ENCODE measurements at places on chromosomes 1 and 21. TPM values are rescaled to one million over a fixed set of nuclear protein-coding genes. Genes with fewer than 3 reads are reported as not detected.

LCE2A gene
- not detected for total RNA-seq

DCDC2B gene
- not detected for total RNA-seq

KIF26B gene
- 0.06 TPM for total RNA-seq

PADI2 gene
- 504 TPM for total RNA-seq

TCHHL1 gene
- not detected for total RNA-seq

AGT gene
- total RNA-seq, result 61.7 TPM

KRTAP6-2 gene
- not detected for total RNA-seq

ZNF593OS gene
- 4.2 TPM for total RNA-seq

MUL1 gene
- total RNA-seq, result 42.3 TPM

RNF186 gene
- total RNA-seq, result not detected

OR2L3 gene
- total RNA-seq, result not detected

PUSL1 gene
- total RNA-seq, result 5.7 TPM

LEFTY2 gene
- total RNA-seq, result 0.42 TPM

SAMD11 gene
- 1.5 TPM for total RNA-seq

FAM151A gene
- total RNA-seq, result not detected

SPAG17 gene
- not detected for total RNA-seq

AMY2A gene
- not detected for total RNA-seq

STYXL2 gene
- total RNA-seq, result 138 TPM

RIT1 gene
- total RNA-seq, result 11.1 TPM

CYP4A22 gene
- total RNA-seq, result not detected

FAAH gene
- total RNA-seq, result 11.0 TPM

C4BPB gene
- 0.48 TPM for total RNA-seq

GNG12 gene
- 18.6 TPM for total RNA-seq
